Occipital lobe (tissue), 3 donors: ENCODE measurements at places on chromosomes 6 and 20. TPM values are rescaled to one million over a fixed set of nuclear protein-coding genes. Genes with fewer than 3 reads are reported as not detected.

The EPHA7 gene
- 102 TPM for total RNA-seq

The REM1 gene
- total RNA-seq = not detected

The SOX18 gene
- 0.31 TPM for total RNA-seq

The HCRTR2 gene
- 14.3 TPM for total RNA-seq

The PSMB1 gene
- 203 TPM for total RNA-seq

The PI16 gene
- 0.78 TPM for total RNA-seq

The CST1 gene
- not detected for total RNA-seq

The WTAP gene
- total RNA-seq = 147 TPM

The GDAP1L1 gene
- 121 TPM for total RNA-seq

The C20orf141 gene
- total RNA-seq = not detected

The SLC17A1 gene
- total RNA-seq = not detected

The NT5E gene
- total RNA-seq = 4.7 TPM

The MEI4 gene
- total RNA-seq = 0.47 TPM

The HMGCLL1 gene
- total RNA-seq = 70.0 TPM

The GNAS-AS1 gene
- total RNA-seq = 0.94 TPM

The SPEF1 gene
- total RNA-seq = 0.16 TPM
